T-helper 2 cell treated with Interferon-gamma antibody and Interleukin-4, amounts not matched to agents 5 μg/mL and 100 μg/mL, for 36 hours (primary cell): ENCODE measurements at places on chromosomes 4 and X.

GRCh38 chr4:154727540-154727939, 16.3 kb upstream of the LRAT start:
- no peak for DNase-seq

GRCh38 chrX:10167573-10167972, 10.8 kb downstream of the CLCN4 start:
- DNase-seq = no peak

DNA sequence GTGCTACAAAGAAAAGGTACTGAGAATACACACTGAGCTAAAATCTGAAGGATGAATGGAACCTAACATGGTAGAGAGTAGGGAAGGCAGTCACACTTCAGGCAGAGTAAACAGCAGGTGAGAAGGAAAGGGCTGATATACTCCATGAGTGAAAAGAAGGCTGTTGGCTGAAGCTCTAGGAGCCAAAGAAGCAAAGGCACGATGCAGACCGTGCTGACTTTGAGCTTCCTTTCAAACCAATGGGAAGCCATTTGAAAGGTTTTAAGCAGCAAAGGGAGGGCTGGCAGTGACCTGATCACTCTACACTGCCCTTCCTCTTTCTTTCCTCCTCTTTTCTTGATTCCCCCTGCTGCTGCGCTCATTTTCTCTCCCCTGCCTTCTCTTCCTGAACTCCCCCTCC, 66.4 kb downstream of the TMEM154 start:
- no peak for DNase-seq

- DNase-seq = no peak
Measured at GRCh38 chr4:113106108-113106507, 56.7 kb downstream of the ANK2 start.

DNA sequence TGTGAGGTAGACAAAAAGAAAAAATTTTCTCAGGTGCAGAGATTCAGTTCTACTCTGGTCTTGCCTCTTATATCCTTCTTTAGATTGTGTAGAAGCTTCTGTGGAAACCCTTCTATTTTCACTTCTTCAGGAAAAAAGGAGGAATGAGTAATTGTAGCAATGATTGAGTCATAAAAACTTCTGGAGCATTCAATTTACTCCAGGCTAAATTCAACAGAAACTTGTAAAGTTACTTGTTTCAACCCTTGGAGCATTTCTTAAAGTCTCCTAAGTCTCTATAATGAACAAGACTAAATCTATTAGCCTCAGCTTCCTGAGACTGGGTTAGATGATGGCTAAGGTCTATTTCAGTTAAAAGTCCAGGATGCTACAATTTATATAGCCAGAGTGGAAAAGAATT, 29.9 kb downstream of the BOD1L1 start:
- no peak for DNase-seq

DNA sequence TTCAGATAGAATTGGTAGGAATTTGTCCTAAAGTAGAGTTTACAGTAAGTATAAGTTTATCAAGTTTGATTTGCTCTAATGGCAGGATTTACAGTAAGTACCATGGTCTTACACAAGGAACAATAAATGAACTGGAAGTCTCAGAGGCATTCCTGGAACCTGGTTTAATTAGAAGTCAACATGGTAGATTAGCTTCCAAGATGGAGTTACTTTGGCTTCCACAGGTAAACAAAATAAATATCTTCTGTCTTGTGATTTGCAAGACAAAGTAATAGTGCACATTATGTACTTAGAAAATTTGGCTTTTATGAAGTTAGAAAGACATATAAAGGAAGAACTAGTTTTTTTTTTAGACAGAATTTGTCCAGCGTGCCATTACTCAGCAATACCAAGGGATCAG, 190.7 kb downstream of the GLUD2 start:
- no peak for DNase-seq

GRCh38 chrX:72115380-72115779, 16.3 kb downstream of the RTL5 start:
- DNase-seq = no peak

- DNase-seq = no peak
Measured at GRCh38 chrX:102728646-102729045, 8.1 kb downstream of the GPRASP3 start.

GRCh38 chr4:189374176-189374575, 566.5 kb upstream of the FRG1 start:
- no peak for DNase-seq

- no peak for DNase-seq
Measured at GRCh38 chr4:145545538-145546174, 64.0 kb downstream of the SMAD1 start.
